ENCODE measurements at places on chromosomes 6 and 20.
A peak's percentile ranks its signal among the peaks of the same experiment; 100 is the strongest.

- no peaks in the 10 kb centered on the region for H3K27me3 ChIP-seq
- H3K36me3 ChIP-seq = no peaks in the 10 kb centered on the region
- H3K4me1 ChIP-seq = peaks cover 1% of the 10 kb centered on the region
- H3K27ac ChIP-seq = no peak overlapping the region
- no peak overlapping the region for H3K4me3 ChIP-seq
- no peak for DNase-seq
Observed at GRCh38 chr6:170279977-170280688, 10.7 kb downstream of the DLL1 start.

DNA sequence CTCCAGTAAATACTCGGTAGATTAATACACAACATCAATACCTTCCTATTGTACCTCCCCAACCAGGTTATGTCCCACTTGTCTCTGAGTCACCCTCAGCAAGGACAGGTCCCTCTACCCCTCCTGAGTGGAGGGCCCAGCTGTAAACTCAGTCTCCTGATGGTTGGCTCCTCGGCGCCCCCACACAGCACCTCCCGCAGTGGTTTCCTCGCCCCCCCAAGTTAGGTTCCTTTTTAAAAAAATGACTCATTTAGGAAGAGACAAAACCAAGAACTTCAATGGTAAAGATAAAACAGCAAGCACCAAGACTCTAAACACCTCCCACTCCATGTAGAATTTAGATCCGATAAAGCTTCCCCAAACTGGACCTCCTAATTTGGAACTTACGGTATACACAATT lies 83.5 kb downstream of the TRERF1 start:
- H3K36me3 ChIP-seq = no peaks in the 10 kb centered on the region
- no peak overlapping the region for H3K4me3 ChIP-seq
- no peaks in the 10 kb centered on the region for H3K27me3 ChIP-seq
- DNase-seq = no peak
- no peaks in the 10 kb centered on the region for H3K4me1 ChIP-seq

DNA sequence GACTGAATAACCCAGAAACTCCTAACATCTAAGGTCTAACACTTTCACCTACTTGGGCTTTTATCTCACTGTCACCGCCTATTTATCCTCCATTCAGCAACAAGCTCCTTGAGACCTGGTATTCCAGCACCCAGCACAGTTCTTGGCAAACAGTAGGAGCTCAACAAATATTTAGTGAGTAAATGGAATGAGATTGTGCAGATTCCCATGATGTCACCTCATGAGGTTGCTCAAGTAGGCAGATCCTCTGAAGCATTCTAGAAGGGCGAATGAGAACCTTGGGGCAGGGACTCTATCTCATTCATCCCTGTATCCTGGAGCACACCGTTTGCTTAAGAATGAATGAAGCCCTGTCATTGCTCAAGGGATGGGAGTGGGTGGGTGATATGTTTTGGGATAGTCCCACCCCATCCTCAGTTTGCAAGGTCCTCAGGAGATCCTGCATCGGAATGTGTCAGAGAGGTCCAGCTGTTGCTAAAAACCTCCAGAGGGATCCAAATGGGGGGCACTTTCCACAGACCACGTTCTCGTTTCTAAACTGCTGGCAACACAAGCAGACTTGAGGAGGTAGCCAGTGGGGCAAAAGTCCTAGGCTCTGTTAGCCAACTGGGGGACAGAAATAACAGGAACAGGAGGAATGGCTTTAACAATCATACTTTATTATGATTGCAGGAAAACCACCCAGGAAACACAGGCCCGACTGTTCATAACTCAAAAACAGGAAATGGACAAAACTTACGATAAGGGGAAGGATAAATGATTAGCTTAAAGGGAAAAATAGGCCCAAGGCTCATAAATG lies 42.0 kb downstream of the EDN1 start:
- no peak for DNase-seq
- H3K36me3 ChIP-seq = no peaks in the 10 kb centered on the region
- no peaks in the 10 kb centered on the region for H3K27me3 ChIP-seq
- peaks cover 2% of the 10 kb centered on the region for H3K4me1 ChIP-seq
- no peak overlapping the region for H3K27ac ChIP-seq
- no peak overlapping the region for H3K4me3 ChIP-seq

DNA sequence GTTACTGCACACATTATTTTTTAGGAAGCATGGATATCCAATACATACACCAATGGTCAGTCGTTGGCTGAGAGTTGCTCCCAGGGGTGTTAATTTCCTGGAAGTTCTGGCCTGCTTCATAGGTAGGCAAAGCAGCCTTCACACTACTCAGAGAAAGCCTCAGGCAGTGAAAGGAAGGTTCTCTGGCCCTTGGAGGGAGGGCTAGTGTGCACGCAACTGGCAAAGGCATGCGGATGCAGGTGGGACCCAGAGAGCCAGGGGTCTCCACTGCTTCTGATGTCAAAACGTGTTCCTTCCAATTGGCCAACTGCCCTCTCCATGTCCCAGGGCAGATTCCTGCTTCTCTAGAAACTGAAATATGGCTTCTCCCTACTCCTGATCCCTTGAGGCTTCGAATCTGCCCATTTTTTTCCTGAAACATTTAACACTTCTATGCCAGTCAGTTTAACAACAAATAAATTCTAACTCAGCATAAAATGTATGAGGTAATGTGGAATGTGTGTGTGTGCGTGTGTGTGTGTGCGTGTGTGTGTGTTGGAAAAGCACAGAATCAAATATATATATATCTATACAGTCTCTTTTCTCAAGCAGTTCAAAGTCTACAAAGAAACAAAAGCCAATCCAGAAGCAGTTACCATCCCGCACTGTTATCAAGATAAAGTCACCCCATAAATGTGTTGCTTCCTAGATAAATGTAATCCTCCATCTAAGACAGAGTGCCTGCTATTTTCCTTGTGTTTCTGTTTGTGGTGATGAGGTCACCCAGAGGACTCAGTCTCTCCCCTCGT lies 94.0 kb upstream of the HIVEP1 start:
- H3K4me1 ChIP-seq = peaks cover 1% of the 10 kb centered on the region
- H3K36me3 ChIP-seq = no peaks in the 10 kb centered on the region
- H3K27ac ChIP-seq = no peak overlapping the region
- no peaks in the 10 kb centered on the region for H3K27me3 ChIP-seq
- H3K4me3 ChIP-seq = no peak overlapping the region
- no peak for DNase-seq

DNA sequence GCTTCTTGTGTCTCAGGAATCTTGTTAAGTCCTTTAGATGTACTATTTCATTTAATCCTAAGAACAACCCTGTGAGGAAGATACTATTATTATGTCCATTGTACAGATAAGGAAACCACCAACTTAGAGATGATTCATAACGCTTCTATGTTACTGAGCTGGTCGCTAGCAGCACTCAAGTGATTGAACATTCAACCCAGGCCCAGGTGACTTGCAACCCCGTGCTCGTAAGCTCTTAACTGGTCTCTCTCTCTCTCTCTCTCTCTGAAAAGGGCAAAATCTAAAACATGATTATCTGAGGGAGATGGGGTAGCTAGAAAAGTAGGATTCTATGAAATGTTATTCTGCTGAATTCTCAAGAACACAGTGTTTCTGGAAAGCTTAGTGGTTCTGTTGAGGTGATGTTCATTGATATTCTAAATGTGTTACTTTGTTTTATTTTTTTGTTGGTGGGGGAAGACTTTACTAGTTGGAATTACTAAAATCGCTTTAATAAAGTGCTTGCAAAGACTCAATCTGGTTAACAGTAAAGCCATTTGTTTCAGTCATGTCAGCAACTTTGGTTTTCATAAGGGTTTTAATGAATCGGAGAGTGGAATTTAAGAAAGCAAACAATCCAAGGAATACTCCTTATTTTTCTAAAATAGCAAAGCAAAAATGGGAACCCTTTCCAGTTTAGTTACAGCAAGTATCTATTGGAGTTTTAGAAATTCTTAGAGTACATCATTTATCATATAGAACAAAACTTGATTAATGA lies 265.0 kb upstream of the TAB2 start:
- peaks cover 3% of the 10 kb centered on the region for H3K4me1 ChIP-seq
- H3K27me3 ChIP-seq = no peaks in the 10 kb centered on the region
- DNase-seq = no peak
- H3K27ac ChIP-seq = no peak overlapping the region
- no peaks in the 10 kb centered on the region for H3K36me3 ChIP-seq

- H3K4me3 ChIP-seq = no peak overlapping the region
- peak; percentile 27 for DNase-seq
- no peaks in the 10 kb centered on the region for H3K27me3 ChIP-seq
- peaks cover 26% of the 10 kb centered on the region for H3K36me3 ChIP-seq
Observed at GRCh38 chr20:62010551-62011402, 54.9 kb downstream of the TAF4 start.

DNA sequence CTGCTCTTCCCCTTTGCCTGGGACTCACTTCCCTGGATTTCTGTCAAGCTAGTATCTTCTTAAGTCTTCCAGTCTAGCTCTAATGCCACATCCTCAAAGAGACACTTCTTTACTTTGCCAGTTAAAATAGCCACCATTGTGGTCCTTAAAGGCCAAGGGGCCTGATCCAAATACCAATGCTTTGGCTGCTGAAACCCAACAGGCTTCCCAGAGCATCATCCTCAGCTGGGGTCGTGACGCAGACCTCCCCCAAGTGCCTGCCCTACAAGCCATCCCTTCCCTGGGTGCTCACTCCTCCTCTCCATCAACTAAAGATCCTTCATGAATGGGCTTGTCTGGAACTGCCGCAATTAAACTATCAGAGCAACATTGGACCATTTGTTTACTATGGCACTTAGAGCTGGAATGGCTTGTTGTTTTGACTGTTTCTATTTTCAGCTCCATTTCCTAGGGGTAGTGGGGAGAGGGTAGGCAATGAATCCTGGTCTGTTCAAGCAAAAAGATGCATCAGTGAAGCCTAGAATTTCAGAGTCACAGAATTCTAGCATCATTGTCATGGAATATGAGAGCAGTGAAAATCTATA lies 79.6 kb upstream of the SIRPA start:
- H3K27ac ChIP-seq = no peak overlapping the region
- H3K4me3 ChIP-seq = no peak overlapping the region
- no peak for DNase-seq
- H3K27me3 ChIP-seq = no peaks in the 10 kb centered on the region
- no peaks in the 10 kb centered on the region for H3K36me3 ChIP-seq
- peaks cover 9% of the 10 kb centered on the region for H3K4me1 ChIP-seq

GRCh38 chr6:87887266-87887665 lies 160.4 kb upstream of the SPACA1 start:
- no peaks in the 10 kb centered on the region for H3K27me3 ChIP-seq
- DNase-seq = no peak
- H3K4me1 ChIP-seq = no peaks in the 10 kb centered on the region
- no peak overlapping the region for H3K4me3 ChIP-seq

DNA sequence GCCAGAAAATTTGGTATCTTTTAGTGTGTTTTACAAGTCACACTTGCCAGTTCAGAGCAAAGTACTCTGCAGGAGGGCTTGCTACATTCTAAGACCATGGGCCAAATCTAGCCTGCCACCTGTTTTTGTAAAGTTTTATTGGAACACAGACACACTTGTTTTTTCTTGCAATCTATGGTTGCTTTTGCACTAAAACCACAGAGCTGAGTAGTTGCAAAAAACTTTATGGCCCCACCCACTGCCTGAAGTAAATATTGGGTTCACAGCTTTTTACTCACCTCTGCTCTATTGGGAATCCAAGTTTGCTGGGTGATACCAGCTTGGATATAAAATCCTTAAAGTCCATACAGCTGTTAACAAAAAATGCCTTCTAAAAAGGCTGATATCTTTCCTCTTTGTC lies 109.0 kb downstream of the ZFP64 start:
- DNase-seq = no peak
- no peaks in the 10 kb centered on the region for H3K36me3 ChIP-seq
- no peaks in the 10 kb centered on the region for H3K27me3 ChIP-seq
- no peaks in the 10 kb centered on the region for H3K4me1 ChIP-seq
- no peak overlapping the region for H3K4me3 ChIP-seq

- DNase-seq = no peak
- H3K27me3 ChIP-seq = peaks cover 2% of the 10 kb centered on the region
- H3K4me1 ChIP-seq = peaks cover 7% of the 10 kb centered on the region
- no peak overlapping the region for H3K4me3 ChIP-seq
Observed at GRCh38 chr20:56748476-56749377, 119.6 kb downstream of the TFAP2C start.

DNA sequence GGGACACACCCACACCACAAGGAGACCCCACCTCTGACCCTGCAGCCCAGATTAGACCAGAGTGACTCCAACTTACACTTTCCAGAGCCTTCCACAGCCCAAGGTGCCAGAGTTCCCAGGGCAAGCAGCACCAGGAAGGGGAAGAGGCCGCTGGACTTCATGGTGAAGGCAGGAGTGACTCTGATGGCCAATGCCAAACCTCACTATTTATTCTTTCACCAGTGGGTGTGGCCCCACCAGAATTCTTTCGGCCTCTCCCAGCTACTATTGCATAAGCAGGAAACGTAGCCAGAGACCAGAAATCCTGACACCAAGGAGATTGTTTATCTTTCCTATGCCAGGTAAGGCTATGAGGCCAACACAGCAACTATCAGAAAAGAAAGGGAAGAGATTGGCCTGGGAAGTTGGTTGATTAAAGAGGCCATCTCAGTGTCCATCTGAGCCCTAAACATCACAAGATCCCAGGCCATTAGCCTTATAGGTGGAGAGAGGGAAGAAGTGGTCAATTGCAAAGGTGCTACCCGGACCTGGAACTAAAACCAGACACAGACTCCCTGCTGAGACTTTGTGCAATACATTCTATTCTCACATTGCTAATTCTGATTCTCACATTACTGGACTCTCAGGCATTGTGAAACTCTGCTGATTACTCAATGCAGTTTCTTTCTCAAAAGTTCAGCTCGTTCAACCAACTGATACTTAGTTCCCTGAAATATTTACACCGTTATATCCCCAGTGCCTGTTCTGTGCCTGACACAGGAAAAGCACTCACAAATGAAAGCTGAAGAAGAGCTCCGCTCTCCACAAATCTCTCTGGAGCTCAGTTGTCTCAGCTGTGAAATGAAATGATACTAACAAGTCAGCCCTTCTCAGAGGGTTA lies at the start of gene SLPI:
Gene SLPI (minus strand): TSS at position 182 of the 880 bp plus-strand sequence. CDS start 21 bp downstream, at position 161.
- H3K27me3 ChIP-seq = no peaks in the 10 kb centered on the region
- no peak for DNase-seq
- peaks cover 2% of the 10 kb centered on the region for H3K4me1 ChIP-seq
- H3K27ac ChIP-seq = no peak within 1 kb of the TSS

GRCh38 chr20:36773107-36773596 lies 411 bp downstream of the DSN1 start:
- peaks cover 2% of the 10 kb centered on the region for H3K36me3 ChIP-seq
- no peak overlapping the region for H3K27ac ChIP-seq

DNA sequence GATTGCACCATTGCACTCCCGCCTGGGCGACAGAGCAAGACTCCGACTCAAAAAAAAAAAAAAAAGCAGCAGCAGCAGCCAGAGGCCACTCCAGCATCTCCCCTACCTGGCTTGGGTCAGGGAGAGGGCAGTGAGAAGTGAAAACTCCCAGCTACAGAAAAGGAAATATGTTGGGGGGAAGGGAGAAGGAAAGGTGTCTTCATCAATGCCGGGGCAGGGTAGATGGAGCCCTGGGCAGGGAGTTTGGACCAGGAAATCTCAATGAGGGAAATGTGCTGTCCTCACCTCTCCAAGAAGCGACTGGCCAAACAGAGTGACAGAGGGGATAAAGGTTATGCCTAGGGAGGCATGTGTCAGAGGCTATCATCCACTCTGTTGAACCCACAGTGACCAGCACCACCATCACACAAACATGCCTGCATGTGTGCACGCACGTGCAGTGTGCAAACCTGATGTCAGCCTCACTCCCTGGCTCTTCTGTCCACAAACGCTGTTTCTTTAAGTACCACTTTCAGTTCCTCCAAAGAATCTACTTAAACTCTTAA lies 887 bp upstream of the AIF1 start:
- DNase-seq = no peak
- H3K4me1 ChIP-seq = peaks cover 8% of the 10 kb centered on the region
- H3K27me3 ChIP-seq = no peaks in the 10 kb centered on the region
- no peaks in the 10 kb centered on the region for H3K36me3 ChIP-seq

Measured in iPS DF 6.9 (cell line).